ENCODE measurements at places on chromosomes 5 and 9.
A peak's percentile ranks its signal among the peaks of the same experiment; 100 is the strongest.

DNA sequence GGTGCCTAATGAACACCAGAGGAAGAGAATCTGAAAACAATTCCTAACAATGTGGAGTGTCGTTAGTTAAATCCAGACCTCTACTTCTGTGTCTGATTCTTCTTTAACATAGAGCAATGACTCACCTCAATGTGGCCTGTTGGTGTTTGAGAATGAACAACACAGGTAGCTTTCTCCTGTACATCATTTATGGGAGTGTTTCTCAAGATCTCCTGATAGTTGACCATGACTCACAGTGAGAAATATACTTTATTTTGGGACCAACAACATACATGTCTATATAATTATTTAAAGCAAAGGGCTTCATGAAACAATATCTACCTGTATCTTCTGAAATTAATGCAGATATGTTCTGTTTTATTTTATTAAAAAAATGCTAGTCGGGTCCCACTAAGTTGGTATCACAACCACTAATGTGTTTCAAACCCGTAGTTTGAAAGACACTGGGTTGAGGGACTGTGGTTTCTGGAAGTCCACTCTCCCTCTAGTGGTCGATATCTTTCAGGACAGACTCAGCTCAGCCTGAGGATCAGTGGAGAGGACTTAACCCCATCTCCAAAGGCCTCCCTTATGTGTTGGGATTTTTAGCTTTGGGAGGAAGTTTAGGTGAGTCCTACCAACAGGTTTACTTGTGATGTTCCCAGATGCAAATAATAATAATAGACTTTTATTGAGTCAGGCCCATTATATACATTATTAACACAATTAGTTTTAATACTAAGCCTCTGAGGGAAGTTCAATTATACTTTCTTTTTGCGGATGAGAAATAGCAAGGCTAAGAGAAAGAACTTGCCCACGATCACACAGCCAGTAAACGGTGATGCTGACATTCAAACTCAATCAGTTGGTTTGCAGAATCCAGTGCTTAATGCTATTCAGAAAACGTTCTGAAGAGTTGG, 70.0 kb upstream of the KLF9 start:
- no peak for DNase-seq

- no peak for DNase-seq
Measured at GRCh38 chr9:79480639-79481038, 91.1 kb upstream of the TLE4 start.

DNA sequence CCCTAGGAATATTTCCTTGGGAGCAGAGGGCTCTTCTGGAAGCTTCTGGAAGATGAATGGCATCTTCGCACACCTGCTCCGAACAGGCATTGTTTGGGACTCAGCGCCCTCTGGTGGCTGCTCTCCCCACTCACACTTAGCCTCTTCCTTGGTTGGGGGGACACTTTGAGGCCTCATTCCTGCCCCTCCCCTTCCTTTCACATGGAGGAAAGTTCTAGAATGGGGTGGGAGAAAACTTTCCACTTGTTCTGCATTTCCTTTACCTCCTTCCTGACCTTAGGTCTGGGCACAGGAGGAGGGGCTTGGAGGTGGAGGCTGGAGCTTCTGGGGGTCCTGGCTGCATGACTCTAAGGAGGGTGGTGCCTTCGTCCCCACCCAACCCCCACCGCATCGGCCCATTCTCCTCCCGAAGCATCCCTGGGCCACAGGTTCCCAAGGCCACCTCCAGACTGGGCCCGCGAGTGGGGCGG, 19.3 kb upstream of the SMIM32 start:
- DNase-seq, result peak; percentile 48

- DNase-seq, result no peak
Measured at GRCh38 chr9:95429096-95429495, 87.7 kb downstream of the PTCH1 start.

- DNase-seq, result no peak
Measured at GRCh38 chr9:72932619-72933018, 20.2 kb downstream of the ALDH1A1 start.

DNA sequence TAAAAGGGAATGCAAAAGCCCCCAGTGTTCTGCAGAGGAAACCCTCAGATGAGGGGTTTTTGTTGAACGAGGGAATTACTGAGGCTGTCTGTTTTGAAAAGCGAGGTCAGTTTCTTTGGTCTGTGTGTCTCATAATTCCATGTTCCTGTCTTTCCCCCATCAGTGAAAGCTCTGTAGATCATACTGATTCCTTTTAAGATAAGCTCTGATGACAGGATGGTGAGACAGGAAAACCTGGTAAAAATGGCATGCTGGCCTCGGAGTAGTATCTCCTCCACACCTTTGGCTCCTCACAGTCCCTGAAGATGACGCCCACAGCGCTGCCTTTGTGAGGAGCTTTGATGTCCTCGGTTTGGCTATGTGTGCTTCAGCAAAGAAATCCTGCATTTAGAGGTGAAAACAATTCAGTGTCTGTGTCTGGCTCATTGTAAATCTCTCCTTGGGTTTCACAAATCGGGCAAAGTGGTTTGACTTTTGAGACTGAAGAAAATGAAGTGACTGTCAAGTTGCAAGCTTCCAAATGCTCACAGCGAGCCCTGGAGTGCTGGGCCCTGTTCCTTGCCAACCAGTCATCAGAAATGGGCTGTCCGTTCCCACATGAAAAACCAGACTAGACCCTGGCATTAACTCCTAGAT, 124.9 kb upstream of the ICE1 start:
- DNase-seq, result no peak

DNA sequence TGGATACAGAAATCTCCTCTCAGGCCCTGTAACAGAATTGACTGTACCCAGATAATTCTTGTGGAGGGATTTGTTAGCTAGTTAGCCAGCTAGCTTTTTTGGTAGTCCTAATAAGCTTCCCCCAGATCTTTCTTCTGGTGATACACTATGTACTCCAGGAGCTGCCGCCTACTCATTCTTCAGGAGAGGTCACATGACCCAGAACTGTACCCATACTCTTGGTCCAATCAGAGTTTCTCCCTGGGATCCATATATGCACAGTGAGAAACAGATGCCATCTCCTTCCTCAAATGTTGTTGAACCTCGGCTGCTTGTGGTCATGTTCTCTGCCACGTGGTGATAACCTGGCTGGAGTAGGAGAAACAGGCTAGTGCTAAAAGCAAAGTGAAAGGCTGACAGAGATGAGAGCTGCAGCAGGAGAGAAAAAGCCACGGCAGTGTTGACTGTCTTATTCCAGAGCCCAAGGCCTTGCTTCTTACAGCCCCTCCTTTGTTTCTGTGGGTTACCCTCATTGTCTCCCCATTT, 123.0 kb upstream of the RFX3 start:
- no peak for DNase-seq

DNA sequence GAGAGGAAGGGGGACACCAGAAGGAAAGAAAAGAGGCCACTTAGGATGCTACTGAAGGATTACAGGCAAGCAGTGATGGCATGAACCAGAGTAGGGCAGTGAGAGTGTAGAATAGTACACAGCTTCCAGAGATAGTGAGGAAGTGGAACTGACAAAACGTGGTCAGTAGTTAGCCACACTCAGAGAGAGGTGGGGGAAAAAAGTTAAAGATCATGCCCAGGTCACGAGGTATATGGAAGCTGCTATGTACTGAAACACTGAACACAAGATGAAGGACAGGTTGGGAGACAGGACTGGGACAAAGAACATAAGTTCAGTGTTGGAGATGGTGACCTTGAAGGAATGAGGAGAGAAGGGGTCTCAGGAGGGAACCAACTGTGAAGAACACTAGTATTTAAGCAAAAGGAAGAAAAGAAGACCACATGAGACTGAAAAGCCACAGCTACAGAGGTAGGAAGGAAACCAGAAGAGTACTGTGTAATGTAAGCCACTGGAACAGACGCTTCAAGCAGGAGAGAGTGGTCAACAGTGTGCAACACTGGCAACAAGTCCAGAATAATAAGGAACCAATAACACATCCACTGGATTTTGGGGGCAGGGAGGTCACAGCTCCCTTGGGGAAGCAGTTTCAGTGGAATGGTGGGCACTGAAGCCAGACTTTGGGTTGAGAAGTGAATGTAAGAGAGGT, 45.5 kb downstream of the ELL2 start:
- DNase-seq, result no peak

DNA sequence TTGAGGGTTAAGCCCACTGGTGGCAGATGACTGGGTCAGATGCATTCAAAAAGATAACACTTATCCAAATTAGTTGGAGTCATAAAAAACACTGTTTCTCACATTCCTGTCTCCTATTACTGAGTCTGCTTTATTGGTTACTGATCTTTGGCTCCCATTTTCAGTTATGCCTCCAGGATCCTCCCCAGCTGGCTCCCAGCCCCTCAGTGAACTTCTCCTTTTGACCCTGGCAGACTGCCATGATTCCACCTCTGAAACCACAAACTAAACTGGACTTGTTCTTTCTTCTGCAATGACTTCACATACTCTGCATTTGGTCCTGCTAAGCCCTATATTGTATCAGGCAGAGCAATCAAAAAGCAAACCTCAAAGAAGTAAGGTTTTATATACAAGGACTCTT, 860.8 kb upstream of the DMAC1 start:
- peak; percentile 81 for DNase-seq

- DNase-seq, result no peak
Measured at GRCh38 chr5:141338538-141339306, at the start of gene PCDHGA2. PCDHGA2 (plus strand) TSS chr5:141338760.

- no peak for DNase-seq
Measured at GRCh38 chr9:2059274-2059929, 44.3 kb downstream of the SMARCA2 start.

GRCh38 chr5:68562308-68562707, 346.8 kb downstream of the PIK3R1 start:
- peak; percentile 87 for DNase-seq

DNA sequence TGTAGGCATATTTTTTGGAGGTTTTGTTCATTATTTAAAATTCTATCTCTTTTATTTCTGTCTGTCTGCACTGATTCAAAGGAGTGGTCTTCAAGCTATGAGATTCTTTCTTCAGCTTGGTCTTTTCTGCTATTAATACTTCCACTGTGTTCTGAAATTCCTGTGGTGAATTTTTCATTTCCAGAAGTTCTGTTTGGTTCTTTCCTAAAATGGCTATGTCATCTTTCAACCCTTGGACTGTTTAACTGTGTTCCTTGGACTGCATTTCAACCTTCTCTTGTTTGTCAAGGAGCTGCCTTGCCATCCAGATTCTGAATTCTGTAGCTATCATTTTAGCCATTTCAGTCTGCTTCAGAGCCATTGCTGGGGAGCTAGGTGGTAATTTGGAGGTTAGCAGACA, 76.3 kb downstream of the CERT1 start:
- DNase-seq, result no peak

DNA sequence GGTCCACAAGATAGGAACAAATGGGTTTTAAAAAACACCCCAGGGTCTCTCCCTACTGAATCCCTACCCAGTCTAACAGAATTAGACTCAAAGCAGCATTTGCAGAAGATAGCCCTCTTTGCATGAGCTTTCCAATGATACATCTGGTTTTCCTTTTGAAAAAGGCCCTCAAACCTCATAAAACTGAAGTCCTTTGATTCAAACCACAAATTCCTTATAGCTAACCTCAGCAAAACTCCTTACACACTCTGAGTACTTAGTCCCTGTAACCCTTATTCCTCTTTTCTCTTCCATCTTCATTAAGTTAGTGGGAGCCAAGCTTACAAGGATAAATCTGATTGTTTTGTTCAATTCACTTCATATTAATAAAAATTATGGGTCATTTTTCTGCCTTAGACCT, 90.5 kb upstream of the TNC start:
- no peak for DNase-seq

- no peak for DNase-seq
Measured at GRCh38 chr9:110029429-110029955, 178.5 kb downstream of the C9orf152 start.

GRCh38 chr9:109520475-109521132, 22.5 kb upstream of the PTPN3 start:
- peak; percentile 73 for DNase-seq

DNA sequence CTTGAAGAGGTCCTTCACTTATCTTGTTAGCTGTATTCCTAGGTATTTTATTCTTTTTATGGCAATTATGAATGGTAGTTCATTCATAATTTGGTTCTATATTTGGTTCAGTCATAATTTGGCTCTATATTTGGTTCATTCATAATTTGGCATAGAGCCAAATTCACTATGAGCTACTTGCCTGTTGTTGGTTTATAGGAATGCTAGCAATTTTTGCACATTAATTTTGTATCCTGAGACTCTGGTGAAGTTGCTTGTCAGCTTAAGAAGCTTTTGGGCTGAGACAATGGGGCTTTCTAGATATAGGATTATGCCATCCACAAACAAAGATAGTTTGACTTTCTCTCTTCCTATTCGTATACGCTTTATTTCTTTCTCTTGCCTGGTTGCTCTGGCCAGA, 142.2 kb downstream of the PLCXD3 start:
- no peak for DNase-seq

GRCh38 chr9:26292943-26293342, 599.7 kb downstream of the CAAP1 start:
- DNase-seq, result no peak

DNA sequence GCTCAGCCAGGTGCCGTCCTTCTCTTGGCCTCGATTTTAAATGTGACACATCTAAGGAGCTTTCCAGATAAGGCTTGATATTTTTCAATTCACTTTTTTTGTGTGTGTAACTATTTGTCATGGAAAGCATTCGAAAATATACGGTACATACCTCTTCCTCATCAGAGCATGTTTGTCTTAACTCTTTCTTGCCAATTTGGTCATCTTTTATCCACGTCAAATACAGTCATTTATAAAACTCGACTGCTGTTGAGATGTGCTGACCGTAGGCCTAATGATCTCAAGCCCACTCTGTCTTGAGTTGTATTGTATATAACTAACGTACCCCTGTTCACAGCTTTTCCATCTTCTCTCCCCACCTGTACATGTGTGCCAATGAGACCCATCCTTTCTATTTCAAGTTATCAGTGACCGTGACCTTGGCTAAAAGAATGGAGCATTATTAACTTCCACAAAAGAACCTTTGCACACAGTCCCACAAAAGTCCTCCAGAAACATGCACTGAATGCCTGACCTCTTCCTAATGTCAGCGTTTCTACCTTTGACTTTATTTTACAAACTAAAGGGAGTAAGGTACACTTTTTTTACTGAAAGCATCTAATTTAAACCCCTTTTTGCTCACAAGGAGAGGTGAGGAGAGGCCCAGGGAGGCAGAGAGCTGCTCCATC, 61.6 kb downstream of the IPPK start:
- no peak for DNase-seq

DNA sequence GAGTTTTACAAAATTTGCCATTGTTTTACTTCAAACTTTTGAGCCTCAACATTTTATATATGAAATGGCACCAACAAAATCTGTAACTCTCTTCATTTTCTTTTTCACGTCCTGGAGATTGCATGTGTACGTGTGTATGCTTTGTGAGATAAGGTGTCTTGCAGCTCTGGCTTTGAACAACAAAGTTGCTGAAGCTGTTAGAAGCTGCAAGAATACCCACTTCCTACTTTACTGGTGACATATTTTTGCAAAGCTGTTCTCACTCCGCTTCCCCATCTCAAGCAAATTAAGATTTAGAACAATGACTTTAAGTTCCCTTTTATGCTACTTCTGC, 41.8 kb downstream of the FYB1 start:
- DNase-seq, result no peak

GRCh38 chr9:27519466-27520465, 4.3 kb upstream of the IFNK start:
- no peak for DNase-seq

All from left hindlimb (tissue), 1 donor.